Skin of body (tissue), 3 donors: ENCODE measurements at places on chromosomes 12 and 14. TPM values are rescaled to one million over a fixed set of nuclear protein-coding genes. Genes with fewer than 3 reads are reported as not detected.

Gene TRIP11
- total RNA-seq: 41.9 TPM

Gene TAS2R13
- 6.2 TPM for total RNA-seq

Gene SERPINA3
- total RNA-seq: 14.0 TPM

Gene KRT74
- 133 TPM for total RNA-seq

Gene CD27
- 0.20 TPM for total RNA-seq

Gene ST8SIA1
- 6.0 TPM for total RNA-seq

Gene TSPAN19
- total RNA-seq: not detected

Gene LAG3
- 0.49 TPM for total RNA-seq
